ENCODE measurements at places on chromosomes 6 and 20.
A peak's percentile ranks its signal among the peaks of the same experiment; 100 is the strongest.

DNA sequence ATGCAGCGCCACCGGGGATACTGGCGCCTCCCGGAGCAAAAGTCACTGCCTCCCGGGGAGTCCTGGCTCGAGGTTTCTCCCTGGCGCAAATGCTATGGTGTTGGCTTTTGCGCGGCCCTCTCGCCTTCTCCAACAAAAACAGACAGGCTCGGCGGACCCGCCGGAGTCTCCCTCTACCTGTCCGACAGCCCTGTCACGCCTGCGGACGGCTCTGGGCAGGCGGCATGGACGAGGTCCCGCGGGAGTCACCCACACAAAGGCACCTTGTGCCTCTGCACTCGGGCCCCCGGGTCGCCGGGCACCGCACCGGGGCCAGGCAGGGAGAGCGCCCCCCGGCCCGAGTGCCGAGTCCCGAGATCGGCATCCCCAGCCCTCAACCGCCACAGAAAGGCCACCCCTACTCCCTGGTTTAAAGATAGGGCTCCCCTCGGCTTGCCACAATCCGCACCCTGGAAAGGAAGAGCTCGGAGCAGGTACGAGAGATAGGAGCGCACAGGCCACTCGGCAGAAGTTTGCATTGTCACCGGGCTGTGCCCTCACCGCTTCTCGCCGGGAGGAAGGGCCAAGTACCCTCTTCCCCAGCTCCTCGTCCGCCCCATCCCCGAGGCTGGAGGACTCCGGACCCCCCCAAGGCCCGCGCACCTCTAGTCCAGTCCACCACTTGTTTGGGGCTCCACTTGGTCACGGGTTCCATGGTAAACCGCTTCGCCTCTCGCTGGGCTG, 903 bp downstream of the CNKSR3 start:
- peak; percentile 52 for DNase-seq

GRCh38 chr20:1293641-1294379, 27.7 kb downstream of the SNPH start:
- no peak for DNase-seq

DNA sequence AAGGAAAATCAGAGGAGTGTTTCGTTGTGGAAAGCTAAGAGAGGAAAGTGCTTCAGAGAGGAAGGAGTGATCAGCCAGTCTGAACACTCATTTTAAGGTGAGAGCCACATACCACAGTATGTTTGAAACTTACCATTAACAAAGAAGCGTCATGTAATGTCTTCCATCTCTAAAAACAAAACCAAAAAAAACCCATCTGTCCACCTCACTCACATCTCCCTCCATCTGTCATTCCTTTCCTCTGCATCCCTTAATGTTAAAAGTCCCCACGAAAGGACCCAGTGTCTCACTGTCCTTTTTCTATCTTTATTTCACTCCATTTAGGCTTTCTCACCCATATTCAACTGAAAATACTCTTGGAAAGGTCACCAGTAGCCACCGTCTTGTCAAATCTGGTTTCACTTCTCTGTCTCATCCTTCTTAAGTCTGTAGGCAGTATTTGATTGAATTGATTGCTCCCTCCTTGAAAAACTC, 59.4 kb upstream of the GNRH2 start:
- DNase-seq, result no peak

DNA sequence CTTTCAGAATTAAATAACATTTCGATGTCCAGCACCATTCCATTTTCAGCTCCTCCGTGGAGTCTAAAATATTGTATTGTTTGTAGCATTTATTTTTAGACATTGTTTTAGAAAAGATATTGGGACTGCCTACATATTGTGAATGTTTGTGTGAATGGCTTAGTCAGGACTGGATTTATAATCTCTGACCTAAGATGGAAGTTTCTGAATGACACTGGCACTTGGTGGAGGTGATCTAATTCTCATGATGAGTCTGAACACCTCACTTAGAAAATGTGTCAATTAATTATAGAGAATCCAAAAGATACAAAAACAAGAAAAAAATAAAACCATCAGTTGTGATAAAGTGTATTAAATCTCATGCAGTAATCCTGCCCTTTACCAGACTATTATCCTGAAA, 60.8 kb upstream of the HBS1L start:
- DNase-seq, result no peak

DNA sequence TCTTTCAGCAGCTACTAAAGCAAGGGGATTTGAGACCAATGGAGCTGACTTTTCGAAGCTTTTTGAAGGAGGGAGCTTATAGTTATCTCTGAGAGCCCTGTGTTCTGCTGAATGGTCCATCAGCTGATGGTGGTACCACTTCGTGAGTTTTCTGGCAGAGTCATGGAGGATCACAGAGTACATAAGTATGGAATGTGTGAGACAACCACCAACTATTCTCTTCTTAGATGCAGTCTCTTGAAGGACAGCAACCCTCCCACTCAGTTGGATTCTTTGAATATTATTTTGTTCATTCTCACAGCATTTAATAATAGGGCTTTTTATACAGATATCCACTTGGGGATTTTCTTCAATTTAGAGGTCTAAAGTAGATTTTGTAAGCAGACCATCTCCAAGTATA, 75.3 kb downstream of the ELOVL2 start:
- DNase-seq, result no peak

GRCh38 chr20:51639206-51639832, 96.8 kb upstream of the NFATC2 start:
- peak; percentile 85 for DNase-seq

DNA sequence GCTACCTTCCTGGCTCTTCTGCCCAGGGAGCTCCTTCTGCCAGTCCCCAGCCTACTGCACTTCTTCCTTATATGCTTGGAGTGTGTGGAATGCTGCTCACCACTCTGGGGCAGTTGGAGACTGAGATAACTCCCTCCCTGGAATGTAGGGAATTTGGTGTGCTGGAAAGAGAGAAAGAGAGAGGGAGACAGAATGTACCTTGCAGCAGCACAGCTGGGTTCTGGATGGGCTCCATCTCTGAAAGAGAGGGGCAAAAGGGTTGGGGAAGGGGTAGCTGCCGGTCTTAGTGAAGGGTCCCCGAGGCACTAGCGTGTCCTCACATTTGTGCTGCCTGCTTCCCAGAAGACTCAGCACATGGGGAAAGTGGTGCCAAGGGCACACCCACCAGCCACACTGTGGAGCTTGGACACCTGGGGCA, 40.2 kb upstream of the DDR1 start:
- no peak for DNase-seq

DNA sequence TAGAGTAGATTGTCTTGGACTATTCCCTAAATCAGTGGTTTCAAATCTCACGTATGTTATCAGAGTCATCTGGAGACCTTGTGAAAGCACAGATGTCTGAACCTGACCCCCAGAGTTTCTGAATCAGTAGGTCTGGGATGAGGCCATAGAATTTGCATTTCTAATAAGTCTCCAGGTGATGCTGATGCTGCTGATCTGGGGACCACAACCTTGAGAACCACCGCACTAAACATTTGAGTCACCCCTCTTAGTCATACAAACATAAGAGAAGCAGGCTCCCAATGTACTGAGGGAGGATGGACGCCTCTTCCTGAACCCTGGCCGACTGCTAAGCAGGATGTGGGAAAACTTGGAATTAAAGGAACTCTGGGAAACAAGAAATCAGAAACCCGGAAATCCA, 187.8 kb upstream of the PRDM1 start:
- DNase-seq, result peak; percentile 54

- peak; percentile 37 for DNase-seq
These were observed 367 bp upstream of the PCIF1 start for GRCh38 chr20:45934046-45934585.

All from lung microvascular endothelial cell (primary cell).